ENCODE measurements at places on chromosomes 7 and 10.

DNA sequence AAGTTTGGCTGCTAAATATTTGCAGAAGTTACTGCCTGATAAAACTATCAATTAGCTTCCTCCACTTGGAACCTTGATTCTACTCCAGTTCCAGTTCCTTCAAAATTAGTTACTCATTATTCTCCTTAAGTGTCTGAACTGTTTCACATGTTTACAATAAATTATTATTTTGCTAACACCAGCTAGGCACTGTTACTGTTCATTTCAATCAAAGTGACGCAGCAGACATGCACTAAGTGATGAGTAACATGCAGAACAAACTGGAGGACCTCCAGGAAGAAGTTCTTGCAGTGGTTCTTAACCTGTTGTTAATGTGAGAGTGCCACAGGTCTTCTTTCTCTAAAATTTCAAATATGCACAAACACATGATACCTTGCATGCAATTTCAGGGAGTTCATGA lies 491.8 kb upstream of the SEMA3A start:
- no peak for DNase-seq

GRCh38 chr7:133934262-133934976 lies 192.7 kb upstream of the LRGUK start:
- DNase-seq: no peak

- DNase-seq: no peak
Observed at GRCh38 chr7:50562136-50562535, 3.1 kb downstream of the DDC start.

DNA sequence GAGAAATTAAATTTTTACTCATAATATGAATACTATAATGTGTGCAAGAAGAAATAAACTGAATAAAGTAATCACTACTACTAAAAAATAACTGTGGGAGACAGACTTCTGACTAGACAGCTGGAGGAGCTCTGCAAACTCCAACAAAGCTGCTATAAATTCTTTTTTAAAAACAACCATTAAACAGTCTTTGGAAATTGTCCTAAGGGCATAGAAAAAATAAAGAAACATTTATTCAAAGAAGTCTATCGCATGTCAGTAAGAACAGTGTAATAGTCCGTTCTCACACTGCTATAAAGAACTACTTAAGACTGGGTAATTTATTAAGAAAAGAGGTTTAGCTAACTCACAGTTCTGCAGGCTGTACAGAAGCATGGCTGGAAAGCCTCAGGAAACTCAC lies 56.0 kb downstream of the ZPBP start:
- DNase-seq: no peak

DNA sequence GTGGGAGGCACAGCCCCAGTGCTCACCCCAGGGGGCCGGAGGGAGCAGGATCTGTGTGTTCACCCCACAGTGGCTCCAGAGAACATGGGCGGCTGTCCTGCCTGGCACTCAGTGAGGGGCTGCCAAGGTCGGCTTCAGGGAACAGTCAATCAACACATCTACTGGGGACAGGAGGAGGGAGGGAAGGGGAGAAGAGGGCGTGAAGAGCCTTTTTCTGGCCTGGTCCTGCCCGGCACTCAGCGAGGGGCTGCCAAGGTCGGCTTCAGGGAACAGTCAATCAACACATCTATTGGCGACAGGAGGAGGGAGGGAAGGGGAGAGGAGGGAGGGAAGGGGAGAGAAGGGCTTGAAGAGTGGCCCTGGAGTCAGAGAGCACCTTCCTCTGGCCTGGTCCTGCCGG lies 184.9 kb downstream of the ADARB2 start:
- DNase-seq: no peak

DNA sequence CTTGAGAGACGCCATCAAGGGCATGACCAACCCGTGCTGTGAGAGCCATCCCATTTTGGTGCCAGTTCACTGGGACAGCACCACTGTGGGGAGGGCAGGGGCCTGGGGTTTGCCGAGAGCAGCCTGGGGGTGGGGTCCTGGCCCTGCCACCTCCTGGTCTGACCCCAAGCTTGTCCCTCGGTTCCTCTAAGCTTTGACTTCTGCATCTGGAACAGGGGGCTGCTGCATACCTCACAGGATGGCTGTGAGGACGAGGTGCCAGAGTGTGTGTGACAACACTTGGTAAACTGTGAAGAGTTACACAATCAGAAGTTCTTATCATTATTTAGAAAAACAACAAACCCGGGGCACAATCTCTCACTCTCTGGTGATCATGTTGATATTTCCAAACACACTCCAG lies 89.9 kb downstream of the CRTAC1 start:
- no peak for DNase-seq

DNA sequence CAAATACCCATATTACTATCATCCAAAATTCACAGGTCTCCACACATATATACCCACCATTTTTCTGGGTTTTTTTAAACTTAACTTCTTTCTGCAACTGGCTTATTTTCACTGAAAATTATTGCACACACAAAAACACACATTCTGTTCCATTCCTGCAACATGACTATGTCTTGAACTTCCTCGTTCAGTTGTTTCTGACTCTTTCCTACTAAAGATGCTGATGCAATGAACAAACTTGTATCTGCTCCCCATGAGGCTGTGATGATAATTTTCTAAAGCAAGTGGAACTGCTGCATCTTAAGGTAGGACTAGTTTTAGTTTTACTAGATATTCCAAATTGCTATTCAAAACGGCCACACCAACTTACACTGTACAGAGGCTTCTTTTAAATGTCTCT lies 77.7 kb downstream of the OSBPL3 start:
- no peak for DNase-seq

DNA sequence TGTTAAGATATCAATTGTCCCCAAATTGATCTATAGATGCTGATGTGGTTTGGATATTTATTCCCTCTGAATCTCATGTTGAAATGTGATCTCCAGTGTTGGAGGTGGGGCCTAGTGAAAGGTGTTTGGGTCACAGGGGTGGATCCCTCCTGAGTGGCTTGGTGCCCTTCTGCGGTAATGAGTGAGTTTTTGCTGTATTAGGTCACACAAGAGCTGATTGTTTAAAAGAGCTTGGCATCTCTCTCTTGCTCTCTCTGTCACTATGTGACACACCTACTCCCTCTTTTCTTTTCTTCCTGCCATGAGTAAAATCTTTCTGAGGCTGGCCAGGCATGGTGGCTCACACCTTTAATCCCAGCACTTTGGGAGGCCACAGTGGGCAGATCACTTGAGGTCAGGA lies 98.2 kb upstream of the KAT6B start:
- no peak for DNase-seq

GRCh38 chr7:98500764-98501163 lies 99.9 kb upstream of the BAIAP2L1 start:
- no peak for DNase-seq

DNA sequence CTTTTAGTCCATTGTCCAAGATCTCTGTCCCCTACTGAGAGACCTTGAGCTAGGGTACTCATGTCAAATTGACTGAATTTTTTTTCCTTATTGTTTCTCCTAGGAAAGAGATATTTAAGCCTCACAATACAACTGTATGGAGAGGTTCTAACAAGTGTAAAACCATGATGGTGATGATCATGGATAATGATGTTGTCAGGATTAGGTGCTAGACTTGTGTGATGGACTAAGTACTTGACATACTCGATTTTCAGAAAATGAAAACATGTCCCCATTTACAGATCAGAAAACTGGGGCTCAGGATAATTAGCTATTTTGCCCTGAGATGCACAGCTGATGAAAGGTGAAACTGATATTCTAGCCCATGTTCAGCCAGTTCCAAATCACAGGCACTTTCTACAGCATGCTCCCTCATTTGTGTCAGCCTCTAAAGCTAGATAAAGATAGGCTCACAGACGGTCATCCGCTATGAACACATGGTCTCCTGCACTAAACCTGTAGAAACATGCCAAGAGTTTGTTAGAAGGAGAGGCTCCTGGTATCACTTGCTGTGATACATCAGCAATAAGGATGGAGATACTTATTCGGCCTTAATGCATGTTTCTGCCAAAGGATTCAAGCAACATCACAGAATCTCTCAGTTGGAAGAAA lies 67.6 kb downstream of the CREB3L2 start:
- no peak for DNase-seq

DNA sequence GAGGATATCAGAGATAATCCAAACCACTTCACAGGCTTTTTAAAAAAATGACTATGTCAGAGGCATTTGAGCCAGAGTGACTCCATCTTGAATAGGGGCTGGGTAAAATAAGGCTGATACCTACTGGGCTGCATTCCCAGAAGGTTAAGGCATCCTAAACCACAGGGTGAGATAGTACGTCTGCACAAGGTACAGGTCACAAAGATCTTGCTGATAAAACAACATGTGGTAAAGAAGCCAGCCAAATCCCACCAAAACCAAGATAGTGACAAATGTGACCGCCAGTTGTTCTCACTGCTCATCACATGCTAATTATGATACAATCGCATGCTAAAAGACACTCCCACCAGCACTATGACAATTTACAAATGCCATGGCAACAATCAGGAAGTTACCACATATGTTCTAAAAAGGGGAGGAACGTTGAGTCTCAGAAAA lies 177.5 kb downstream of the RAPGEF5 start:
- DNase-seq: no peak

GRCh38 chr7:112866424-112866823 lies 76.2 kb upstream of the TMEM168 start:
- no peak for DNase-seq

GRCh38 chr10:46226900-46227558 lies 59.8 kb upstream of the ANTXRL start:
- no peak for DNase-seq

DNA sequence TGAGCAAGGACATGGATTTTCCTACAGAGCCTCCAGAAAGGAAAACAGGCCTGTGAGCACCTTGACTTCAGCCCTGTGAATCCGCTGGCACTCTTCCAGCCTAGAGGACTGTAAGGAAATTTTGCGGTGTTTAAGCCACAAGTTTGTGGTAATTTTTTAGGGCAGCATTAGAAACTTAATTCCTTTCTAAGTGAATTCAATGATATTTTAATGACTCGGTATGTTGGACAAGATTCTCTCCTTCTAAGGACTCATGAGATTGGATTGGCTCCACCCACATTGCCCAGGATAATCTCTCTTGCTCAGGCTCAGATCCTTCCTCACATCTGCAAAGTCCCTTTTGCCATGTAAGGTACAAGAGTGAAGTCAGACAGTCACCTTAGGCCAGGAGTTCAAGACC lies 4.5 kb downstream of the LYZL2 start:
- no peak for DNase-seq

- no peak for DNase-seq
Observed at GRCh38 chr7:83751217-83751616, 102.3 kb upstream of the SEMA3E start.

- no peak for DNase-seq
Observed at GRCh38 chr10:90591629-90592028, 266.2 kb downstream of the HTR7 start.

GRCh38 chr10:34801097-34801733 lies 13.9 kb downstream of the PARD3 start:
- no peak for DNase-seq
